Fibroblast of the aortic adventitia (primary cell): ENCODE measurements at places on chromosomes 3 and 15.

DNA sequence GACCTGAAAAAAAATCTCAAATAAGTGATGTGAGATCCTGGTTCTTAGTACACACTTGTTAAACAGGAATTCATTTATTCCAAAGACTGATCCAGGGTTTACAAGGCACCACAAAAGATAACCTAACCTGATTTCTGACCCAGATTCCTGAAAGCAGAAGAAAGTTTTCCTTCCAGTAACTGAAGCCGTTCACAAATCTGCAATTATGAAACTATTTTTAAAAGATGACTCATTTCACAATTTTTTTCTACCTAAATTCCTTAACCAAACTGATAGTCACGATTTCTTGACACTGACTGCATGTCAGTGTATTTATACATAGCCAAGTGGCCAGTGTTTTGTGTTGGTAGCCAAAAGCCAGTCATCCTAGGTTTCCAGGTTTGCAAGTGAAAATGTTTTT is 17.1 kb downstream of the SLC9A9 start:
- DNase-seq, result peak; percentile 89

GRCh38 chr15:74443100-74443909 is 9.5 kb upstream of the SEMA7A start:
- peak; percentile 73 for DNase-seq

GRCh38 chr3:171760477-171760876 is 49.8 kb downstream of the PLD1 start:
- no peak for DNase-seq

- DNase-seq, result peak; percentile 53
Measured at GRCh38 chr3:25430287-25430934, 2.3 kb downstream of the RARB start.

- no peak for DNase-seq
Measured at GRCh38 chr15:66876731-66877476, 174.9 kb downstream of the SMAD6 start.

DNA sequence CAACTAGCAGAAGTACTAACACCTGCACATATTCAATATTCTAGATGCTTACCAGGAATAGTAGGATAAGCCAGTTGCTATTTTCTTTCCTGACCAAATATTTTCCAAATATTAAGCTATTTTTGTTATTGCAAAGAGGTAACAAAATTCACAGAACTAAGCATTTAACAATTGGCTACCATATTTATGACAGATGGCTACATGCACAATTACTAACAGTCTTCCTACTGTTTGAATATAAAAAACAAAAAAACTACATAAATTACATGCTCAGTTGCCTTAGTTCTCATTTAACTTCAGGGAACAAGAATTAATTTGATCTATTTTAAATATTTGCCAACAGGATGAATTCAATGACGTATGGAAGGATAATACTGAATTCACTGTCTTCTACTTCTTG is 36.2 kb downstream of the CFAP20DC start:
- DNase-seq, result no peak

DNA sequence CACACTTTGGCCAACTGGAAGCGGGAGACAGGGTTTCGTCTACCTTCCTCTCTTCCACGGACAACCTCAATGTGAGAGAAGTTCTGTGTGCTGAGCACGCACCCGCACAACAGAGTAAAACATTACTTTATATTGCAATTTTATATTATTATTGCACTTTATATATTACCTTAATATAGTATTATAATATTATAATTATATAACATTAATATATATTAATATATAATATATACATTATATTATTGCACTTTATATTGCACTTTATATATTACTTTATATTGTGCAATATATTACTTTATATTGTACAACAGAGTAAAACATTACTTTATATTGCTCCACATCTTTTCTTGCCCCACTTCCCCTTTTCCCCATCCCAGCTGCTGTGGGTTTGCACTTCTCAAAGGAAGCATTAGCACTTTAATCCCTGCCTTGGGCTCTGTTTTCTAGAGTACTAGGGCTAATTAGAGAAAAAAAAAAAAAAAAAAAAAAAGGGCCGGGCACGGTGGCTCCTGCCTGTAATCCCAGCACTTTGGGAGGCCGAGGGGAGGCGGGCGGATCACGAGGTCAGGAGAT is 76.4 kb upstream of the SLC4A7 start:
- no peak for DNase-seq

DNA sequence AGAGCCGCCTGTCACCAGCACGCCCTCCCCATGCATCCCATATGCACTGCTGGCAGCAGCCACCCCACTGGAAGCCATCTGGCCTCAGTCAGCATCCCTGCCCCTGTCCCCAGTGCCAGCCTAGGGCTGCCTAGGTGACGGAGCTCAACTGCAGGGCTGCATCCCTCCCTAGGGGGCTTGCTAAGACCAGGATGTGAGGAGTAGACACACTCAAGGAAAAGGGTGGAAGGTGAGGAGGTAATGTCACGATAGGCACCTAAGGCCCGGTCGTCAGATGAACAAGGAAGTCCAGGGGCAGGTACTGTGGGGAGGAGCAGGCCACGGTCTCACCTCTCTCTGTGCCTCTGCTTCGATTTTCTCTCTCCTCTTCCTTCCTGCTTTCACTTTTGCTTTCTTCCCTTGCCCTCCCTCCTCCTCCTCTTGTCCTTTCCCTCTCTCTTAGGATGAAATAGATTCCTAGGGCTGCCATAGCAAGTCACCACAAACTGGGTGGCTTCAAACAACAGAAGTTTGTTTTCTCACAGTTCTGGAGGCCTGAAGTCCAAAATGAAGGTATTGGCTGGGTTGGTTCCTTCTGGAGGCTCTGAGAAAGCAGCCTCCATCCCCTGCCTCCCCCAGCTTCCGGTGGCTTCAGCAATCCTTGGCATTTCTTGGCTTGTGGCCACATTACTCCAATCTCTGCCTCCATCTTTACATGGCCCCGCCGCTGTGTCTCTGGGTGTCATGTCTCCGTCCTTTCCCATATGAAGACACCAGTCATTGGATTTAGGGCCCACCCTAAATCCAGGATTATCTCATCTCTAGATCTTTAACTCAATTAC is 298.3 kb downstream of the SHQ1 start:
- DNase-seq, result no peak

- no peak for DNase-seq
Measured at GRCh38 chr3:65659396-65659795, 379.3 kb downstream of the MAGI1 start.

GRCh38 chr3:171832989-171833388 is 10.2 kb upstream of the TMEM212 start:
- no peak for DNase-seq

DNA sequence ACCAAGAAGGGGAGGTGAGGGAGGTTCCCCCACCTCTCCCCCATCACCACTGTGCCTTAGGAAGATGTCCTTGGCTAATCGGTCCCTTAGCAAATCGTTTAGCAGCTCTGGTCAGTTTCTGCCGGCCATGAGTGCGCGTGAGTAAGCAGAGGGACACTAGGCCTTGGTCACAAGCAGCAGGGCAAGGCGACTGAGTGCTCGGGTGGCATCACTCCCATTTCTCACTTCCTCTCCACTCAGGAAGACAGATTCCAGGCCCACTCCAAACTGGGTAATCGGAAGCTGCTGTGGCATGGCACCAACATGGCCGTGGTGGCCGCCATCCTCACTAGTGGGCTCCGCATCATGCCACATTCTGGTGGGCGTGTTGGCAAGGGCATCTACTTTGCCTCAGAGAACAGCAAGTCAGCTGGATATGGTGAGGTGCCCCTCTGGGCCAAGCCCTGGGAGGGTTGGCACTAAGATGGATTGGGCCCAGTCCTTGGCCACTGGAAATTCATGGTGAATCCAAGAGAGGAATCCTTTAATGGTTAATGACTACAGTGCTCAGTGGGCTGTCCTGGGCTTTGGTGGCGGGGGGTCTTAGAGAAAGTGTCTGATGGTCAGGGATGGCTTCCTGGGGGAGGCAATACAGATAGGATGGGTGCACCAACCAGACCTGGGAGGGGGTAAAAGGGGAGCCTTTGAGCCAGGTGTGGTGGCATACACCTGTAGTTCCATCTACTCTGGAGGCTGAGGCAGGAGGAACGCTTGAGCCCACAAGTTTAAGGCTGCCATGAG is 4.0 kb downstream of the PARP3 start:
- no peak for DNase-seq

DNA sequence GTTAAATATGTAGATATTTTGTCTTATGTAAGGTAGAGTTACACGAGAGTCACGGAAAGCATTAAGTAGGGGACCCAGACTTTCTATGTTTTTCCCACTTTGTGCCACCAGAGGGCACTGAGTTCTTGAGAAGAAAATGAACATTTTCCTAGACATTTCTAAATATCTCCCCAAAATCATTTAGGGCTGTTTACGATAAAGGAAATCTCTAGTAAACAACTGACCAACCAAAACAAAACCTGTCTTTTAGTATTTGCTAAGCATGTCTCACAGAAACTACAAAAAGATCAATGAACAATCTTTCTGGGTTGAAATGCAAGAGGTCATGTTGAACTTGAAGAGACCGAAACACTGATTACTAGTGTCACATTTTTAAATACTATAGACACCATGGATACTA is 16.1 kb downstream of the POU1F1 start:
- peak; percentile 73 for DNase-seq

DNA sequence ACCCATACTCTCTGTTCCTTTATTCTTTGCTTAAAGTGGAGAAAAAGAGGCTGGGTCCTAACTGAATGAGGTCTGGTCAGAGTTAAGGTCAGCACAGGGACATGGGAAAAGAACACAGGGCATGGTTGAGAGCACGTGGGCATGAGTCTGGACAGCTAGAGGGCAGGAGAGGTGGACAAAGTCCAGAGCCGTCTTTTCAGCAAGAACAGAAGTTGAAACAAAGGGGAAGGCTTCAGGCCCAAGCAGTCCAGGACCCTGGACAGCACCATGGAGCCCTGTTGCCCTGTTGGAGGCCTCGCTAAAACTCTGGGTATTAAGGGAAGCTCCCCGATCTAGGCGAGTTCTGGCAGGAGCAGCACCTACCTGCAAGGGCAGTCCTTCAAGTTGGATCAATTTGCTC is 50.7 kb downstream of the XYLB start:
- peak; percentile 40 for DNase-seq

GRCh38 chr15:71411538-71412482 is 296.5 kb downstream of the THSD4 start:
- DNase-seq, result peak; percentile 21

- no peak for DNase-seq
Measured at GRCh38 chr15:41794081-41794480, 19.8 kb downstream of the MAPKBP1 start.

GRCh38 chr3:116230431-116231020 is 214.8 kb downstream of the LSAMP start:
- no peak for DNase-seq

DNA sequence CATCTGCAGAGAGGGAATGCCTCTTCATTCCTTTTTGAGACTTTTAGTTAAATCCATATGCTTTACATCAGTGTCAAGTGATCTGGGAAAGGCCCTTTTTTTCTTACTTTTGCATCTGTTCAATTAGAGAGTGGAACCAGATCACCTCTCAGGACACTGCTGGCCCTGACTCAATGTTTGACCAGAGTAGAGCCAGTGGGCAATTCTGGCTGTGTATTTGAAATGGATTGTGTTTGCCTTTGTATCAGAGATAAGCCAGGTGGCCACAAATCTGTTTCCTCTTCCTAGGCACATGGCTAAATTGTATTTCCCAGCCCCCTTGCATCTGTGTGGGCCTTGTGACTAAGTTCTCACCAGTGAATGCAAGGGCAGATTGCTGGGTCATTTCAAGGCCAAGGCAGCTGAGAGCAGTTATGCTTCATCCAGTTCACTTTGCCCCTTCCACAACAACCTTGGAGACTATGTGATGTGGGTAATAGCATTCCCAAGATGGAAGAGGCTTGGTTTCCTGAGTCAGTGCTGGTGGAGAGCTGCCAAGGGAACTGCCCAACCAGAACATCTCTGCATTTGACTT is 75.6 kb upstream of the CACNA2D3 start:
- peak; percentile 37 for DNase-seq

DNA sequence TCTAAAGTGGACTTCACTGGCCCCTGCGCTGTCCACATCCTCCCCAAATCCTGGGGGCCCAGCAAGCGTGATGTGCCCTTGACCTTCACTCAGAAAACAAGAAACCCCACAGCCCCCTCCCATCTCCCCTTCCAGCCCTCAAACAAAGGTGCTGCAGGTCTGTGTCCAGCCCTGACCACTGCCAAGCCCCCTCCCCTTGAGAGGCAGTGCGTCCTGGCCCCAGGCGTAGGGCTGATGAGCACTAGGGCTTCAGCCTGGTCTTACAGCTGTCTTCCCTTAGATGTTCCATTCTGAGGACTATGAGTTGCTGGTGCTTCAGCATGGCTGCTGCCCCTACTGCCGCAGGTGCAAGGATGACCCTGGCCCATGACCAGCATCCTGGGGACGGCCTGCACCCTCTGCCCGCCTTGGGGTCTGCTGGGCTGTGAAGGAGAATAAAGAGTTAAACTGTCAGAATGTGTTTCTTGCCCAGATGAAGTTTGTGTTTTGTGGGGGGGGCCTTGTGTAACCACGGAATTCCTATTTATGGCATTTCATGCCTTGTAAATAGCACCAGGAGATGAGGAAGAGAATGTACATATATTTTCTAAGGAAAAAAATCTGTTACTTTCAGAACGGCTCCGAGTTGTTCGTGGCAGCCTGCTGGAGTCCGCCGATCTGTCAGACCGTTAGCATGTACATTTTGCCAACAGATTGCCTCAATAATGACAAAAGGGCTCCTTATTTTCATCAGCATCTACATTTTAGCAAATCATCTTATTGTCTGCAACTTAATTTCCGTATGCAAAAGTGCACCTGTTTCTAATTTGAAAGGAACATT is 8.3 kb upstream of the RHO start:
- DNase-seq, result no peak

GRCh38 chr15:87858651-87859050 is 397.9 kb downstream of the NTRK3 start:
- no peak for DNase-seq
